Urinary bladder (tissue), 4 donors: ENCODE measurements at places on chromosomes 6 and 20. TPM values are rescaled to one million over a fixed set of nuclear protein-coding genes. Genes with fewer than 3 reads are reported as not detected.

The FAM217A gene
- not detected for total RNA-seq

The SFTA2 gene
- total RNA-seq = not detected

The MAPK13 gene
- total RNA-seq = 5.6 TPM

The KCNK17 gene
- total RNA-seq = 0.95 TPM

The RNF39 gene
- total RNA-seq = 0.11 TPM

The C6orf132 gene
- 2.7 TPM for total RNA-seq

The BMP6 gene
- 11.7 TPM for total RNA-seq

The LAMA4 gene
- 426 TPM for total RNA-seq

The OXT gene
- total RNA-seq = not detected

The SIRPG gene
- not detected for total RNA-seq

The SLC17A9 gene
- total RNA-seq = 8.9 TPM

The CCN6 gene
- total RNA-seq = not detected

The SLC4A11 gene
- total RNA-seq = 0.37 TPM

The EFCAB8 gene
- total RNA-seq = 0.95 TPM

The OPRM1 gene
- 1.2 TPM for total RNA-seq

The PRRT1 gene
- total RNA-seq = 0.42 TPM

The BCAS1 gene
- total RNA-seq = 28.1 TPM

The DLK2 gene
- total RNA-seq = 2.0 TPM

The CPXM1 gene
- 46.9 TPM for total RNA-seq

The RAMACL gene
- total RNA-seq = 6.0 TPM

The TCF21 gene
- 25.3 TPM for total RNA-seq

The CLIC5 gene
- 4.3 TPM for total RNA-seq

The COL9A3 gene
- total RNA-seq = 101 TPM

The OR2H2 gene
- not detected for total RNA-seq

The GTSF1L gene
- not detected for total RNA-seq

The BIRC7 gene
- not detected for total RNA-seq

The FLRT3 gene
- total RNA-seq = 53.7 TPM

The SLC17A1 gene
- not detected for total RNA-seq

The HEBP2 gene
- total RNA-seq = 7.6 TPM

The SAMD5 gene
- total RNA-seq = 45.9 TPM

The BMP2 gene
- total RNA-seq = 9.1 TPM

The LY6G6F gene
- not detected for total RNA-seq

The LHFPL5 gene
- total RNA-seq = not detected

The ENPP5 gene
- 5.2 TPM for total RNA-seq

The HS3ST5 gene
- 3.7 TPM for total RNA-seq

The RSPH9 gene
- 1.0 TPM for total RNA-seq

The CPNE5 gene
- 4.5 TPM for total RNA-seq

The NCR2 gene
- total RNA-seq = not detected

The C6orf58 gene
- not detected for total RNA-seq

The MCHR2 gene
- total RNA-seq = 0.48 TPM

The ZNF322 gene
- 43.1 TPM for total RNA-seq

The FIG4 gene
- total RNA-seq = 24.5 TPM

The NNAT gene
- total RNA-seq = 31.4 TPM
